ENCODE measurements at places on chromosomes 1 and 21. TPM values are rescaled to one million over a fixed set of nuclear protein-coding genes. Genes with fewer than 3 reads are reported as not detected.

TYW3 gene
- 11.5 TPM for total RNA-seq

ERO1B gene
- 16.6 TPM for total RNA-seq

GRCh38 chr1:82392513-82392912 lies 591.8 kb downstream of the ADGRL2 start:
- H3K4me3 ChIP-seq = no peak overlapping the region
- no peak for DNase-seq
- H3K27ac ChIP-seq = no peak overlapping the region

DNA sequence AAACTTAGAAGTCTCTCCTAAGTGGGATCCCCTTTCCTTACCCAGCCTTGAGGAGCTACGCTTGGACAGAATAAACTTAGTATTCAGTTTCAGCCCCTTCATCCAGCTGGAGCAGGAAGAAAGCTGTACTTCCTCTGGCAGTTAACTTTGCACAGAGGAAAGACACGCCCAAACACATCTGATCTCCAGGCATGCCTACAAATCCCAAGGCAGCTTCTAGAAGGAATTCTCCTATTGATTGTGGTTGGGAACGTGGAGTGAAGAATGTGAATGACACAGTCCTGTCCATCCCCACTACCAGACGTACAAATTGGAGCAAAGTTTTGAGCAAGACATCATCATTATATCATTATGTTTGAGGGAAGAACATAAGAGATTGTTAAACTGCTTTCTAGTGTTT lies 6.6 kb upstream of the AK4 start:
- H3K4me3 ChIP-seq = no peak overlapping the region
- no peaks in the 10 kb centered on the region for H3K36me3 ChIP-seq
- no peak overlapping the region for H3K27ac ChIP-seq
- peaks cover 16% of the 10 kb centered on the region for H3K27me3 ChIP-seq
- DNase-seq = no peak

DNA sequence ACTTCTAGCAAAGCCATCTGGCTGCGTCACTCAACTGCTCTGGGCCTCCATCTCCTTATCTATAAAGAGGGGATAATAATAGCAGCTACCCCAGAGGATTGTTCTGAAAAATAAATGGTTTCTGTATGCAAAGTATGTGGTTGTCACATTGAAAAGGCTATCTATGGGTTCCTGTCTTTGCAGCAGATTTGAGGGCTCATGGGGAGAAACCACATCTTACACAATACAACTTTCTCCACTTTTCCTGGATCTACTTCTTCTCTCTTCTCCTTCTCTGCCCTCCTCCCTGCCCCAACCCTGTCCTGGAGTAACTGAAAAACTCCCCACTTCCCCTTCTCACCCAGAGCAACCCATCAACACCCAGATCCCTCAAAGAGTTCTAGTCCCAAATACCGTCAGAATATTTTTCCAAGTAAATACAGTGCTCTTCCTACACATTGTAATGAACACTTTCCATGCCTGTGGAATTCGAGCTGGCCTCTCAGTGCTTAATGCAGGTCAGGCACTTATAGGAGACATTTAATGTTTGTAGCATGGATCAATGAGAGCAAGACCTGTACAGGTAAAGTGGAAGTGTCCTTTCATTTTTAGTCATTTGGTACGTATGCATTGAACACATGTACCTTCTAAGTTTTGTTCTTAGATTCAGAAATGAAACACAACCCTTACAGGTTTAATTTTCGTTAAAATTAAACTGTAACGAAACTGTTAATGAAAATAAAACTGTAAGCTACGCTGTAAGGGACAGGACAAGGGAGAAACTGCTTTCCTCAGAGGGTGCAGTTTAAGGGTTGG lies 131.9 kb downstream of the AK5 start:
- H3K27ac ChIP-seq = no peak overlapping the region
- H3K36me3 ChIP-seq = no peaks in the 10 kb centered on the region
- H3K4me3 ChIP-seq = no peak overlapping the region
- DNase-seq = no peak
- no peaks in the 10 kb centered on the region for H3K27me3 ChIP-seq
- peaks cover 4% of the 10 kb centered on the region for H3K4me1 ChIP-seq

GRCh38 chr1:9714257-9714718 lies 62.8 kb downstream of the PIK3CD start:
- H3K4me3 ChIP-seq = no peak overlapping the region
- H3K4me1 ChIP-seq = peaks cover 25% of the 10 kb centered on the region
- H3K36me3 ChIP-seq = peaks cover 79% of the 10 kb centered on the region
- H3K27me3 ChIP-seq = no peaks in the 10 kb centered on the region
- DNase-seq = no peak
- H3K27ac ChIP-seq = no peak overlapping the region

GRCh38 chr1:19775317-19775716 lies 24.4 kb downstream of the TMCO4 start:
- no peaks in the 10 kb centered on the region for H3K27me3 ChIP-seq
- no peak for DNase-seq
- peaks cover 76% of the 10 kb centered on the region for H3K36me3 ChIP-seq

GRCh38 chr1:184608581-184608980 lies 146.1 kb downstream of the EDEM3 start:
- H3K27ac ChIP-seq = no peak overlapping the region
- H3K4me3 ChIP-seq = no peak overlapping the region
- no peaks in the 10 kb centered on the region for H3K27me3 ChIP-seq
- H3K36me3 ChIP-seq = no peaks in the 10 kb centered on the region
- no peak for DNase-seq
